Activated CD4-positive, alpha-beta T cell treated with anti-CD3 and anti-CD28 coated beads for 1 hour (primary cell): ENCODE measurements at places on chromosomes 4 and X.

DNA sequence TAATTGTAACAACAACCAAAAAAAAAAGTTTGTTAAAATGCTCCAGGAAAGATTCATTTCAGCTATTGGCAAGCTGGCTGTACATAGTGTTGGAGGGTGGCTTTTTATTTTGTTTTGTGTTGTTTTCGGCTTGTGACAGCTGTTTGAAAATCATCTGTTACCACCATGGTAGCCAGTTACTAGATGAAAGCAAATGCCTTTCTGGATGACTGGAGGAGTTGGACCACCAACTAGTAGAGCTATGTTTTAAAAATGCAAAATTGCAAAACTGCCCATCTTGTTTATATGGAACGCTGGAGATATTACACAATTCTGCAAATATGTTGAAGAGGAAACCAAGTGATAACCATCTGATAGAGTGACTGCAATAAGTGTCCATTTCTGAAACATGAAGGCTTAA lies 53.2 kb upstream of the TNIP3 start:
- no peak for DNase-seq

GRCh38 chrX:129738466-129739308 lies at the start of gene XPNPEP2:
XPNPEP2 (plus strand) TSS chrX:129738979; CDS start chrX:129739214, 235 bp downstream.
- no peak for DNase-seq

DNA sequence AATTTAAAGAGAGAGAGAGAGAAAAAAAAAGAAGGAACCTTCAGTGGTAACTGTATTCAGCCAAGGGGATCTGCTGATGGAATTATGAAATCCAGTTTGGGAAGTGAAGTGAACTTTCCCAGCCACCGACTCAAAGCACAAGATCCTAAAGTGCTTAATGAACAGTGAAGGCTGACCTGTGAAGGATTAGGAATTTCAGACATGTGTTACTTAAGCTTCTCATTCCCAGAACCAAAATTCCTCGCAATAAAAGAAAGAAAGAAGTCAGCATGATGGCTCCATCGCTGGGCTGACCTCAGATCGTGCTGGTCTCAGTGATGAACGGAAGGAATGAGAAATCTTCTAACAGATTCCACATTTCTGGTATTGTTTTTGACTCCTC lies 135.2 kb downstream of the ARSF start:
- DNase-seq: no peak

DNA sequence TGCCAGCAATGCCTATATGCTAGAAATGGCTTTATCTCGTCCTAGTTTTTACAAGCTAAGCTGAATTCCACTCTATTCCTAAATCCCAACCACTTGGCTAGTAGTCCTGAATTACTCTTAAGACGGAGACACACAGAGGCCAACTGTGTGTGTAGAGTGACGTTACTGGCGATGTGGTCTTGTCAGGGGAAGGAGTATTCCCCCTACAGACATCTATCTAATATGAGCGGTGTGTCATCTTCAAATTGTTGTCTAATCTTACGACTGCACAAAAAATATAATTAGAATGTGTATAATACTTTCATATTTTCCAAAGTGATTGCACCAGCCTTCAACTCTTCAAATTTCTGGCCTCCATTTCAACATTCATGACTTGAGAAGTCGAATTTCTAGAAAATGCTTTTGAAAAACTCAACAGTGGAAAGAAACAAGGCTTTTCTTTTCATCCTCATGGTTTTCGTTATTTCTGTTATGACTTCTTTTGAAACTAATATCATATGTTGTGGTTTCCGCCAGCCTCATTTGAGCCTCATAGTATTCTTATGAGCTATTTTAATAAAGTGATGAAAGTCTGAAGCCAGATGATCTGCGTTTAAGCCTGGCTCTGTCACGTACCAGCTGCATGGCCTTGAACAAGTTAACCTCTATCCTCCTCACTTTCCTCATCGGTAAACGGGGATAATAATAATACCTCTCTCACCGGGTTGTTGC lies 132.3 kb downstream of the SOWAHB start:
- no peak for DNase-seq

- DNase-seq: no peak
Measured at GRCh38 chr4:41652971-41653370, 95.6 kb downstream of the PHOX2B start.
